ENCODE measurements at places on chromosomes 3 and 15. TPM values are rescaled to one million over a fixed set of nuclear protein-coding genes. Genes with fewer than 3 reads are reported as not detected.

GOLGA6A gene
- total RNA-seq: not detected

REC114 gene
- not detected for total RNA-seq

SLC2A2 gene
- total RNA-seq: not detected

EFCC1 gene
- not detected for total RNA-seq

FILIP1L gene
- total RNA-seq: 19.5 TPM
